ENCODE measurements at places on chromosomes 11 and 22.
A peak's percentile ranks its signal among the peaks of the same experiment; 100 is the strongest.

GRCh38 chr11:43928721-43929120 is 13.7 kb upstream of the C11orf96 start:
- DNase-seq: no peak

DNA sequence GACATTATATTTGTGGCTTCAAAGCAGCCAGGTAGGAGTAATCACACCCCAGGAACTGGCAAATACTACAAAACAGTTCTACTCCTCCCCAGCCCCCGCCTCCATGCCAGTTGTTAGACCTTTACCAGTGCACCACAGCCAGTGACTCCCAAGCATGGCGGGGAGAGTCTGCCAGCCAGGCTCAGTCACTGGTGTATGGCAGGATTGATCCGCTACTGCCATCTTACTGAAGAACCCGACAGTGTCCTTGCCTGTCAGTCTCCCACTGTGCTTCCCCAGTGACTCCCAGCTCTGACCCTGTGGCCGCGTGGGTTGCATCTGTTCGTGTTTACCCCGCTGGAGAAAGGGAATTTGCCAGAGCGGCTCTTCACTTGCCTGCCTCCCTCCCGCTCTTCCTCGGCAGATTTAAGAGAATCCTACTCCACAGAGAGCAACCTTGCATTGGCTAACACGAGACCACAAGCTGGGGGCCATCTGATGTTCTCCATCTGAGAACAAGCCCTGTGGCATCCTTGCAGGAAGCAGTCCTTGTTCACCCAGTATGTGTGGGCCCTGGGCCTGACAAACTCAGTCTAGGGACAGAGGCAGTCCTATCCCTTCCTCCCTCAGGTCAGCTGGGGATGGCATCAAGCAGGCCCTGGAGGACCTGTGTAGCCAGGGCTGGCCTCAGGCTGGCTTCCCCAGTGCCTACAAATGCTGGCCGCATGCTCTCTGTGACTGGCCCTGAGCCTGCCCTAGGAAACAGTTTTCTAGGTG is 33.1 kb downstream of the GNAZ start:
- DNase-seq: no peak

DNA sequence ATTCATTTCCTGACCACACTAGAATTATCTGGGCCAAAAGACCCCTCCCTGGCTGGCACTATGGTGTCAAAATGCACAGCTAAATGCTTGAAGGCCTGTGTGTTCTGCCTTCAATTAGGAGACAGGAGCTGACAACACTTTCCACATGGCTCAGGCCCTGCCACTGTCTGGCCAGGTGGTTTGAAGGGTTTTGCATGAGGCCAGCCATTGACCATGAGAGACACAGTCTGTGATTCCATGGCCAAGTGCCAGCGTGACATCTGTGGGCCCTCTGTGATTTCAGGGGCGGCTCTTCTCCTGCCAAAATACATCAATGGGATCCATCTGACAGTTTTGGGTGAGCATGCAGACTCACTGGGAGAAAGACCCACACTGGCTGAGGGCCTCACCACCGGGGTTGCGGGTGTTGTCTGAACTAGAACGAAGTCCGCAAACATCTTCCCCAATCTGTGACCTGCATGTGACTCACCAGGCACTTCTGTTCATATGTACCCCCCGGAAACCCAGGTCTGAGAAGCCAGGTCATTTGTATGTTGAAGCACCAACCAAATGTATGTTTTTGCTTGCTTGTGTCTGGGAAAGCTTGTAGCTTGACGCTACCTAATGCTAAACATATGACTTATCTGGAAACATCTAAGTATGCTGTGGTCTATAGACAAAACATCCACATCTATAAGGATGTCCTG is 20.7 kb upstream of the NAV2 start:
- DNase-seq: no peak

- peak; percentile 13 for DNase-seq
Measured at GRCh38 chr11:43518408-43519160, 159.9 kb downstream of the TTC17 start.

DNA sequence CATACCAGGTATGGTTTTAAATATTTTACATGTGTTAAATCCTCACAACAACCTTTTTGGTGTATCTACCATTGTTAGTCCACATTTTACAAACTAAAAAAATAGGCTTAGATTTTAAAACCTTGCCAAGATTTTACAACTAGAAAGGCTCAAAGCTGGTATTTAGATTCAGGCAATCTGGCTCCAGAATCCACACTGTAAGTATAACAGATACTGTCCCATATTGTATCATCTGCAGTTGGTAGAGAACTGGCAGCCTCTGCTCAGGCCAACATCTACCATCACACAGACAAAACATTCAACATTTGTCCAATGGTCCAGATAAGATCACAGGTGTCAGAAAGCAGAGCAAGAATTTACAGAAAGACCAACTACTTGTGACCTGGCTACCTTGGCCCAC is 30.9 kb downstream of the CSNK2A3 start:
- no peak for DNase-seq

DNA sequence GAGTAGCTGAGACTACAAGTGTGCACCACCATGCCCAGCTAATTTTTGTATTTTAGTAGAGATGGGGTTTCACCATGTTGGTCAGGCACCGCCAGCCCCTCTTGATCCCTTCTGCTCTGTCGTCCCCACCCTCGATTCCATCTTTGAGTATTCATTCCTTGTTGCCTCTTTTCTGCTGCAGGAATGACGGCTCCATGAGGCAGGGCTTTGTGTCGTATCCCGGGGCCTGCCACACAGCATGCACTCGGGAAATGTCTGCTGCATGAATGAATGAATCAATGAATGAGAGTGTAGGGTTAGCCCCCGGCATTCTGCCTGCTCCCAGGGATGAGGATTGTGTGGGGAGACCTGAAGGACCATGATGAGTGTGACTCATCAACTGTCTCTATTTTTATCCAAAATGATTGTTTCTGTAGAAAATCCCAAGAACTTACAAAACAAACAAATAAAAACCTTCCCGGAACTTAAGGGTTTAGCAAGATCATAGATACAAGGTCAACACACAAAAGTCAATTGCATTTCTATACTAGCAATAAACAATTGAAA is 54.6 kb upstream of the SLC22A12 start:
- DNase-seq: peak; percentile 87

DNA sequence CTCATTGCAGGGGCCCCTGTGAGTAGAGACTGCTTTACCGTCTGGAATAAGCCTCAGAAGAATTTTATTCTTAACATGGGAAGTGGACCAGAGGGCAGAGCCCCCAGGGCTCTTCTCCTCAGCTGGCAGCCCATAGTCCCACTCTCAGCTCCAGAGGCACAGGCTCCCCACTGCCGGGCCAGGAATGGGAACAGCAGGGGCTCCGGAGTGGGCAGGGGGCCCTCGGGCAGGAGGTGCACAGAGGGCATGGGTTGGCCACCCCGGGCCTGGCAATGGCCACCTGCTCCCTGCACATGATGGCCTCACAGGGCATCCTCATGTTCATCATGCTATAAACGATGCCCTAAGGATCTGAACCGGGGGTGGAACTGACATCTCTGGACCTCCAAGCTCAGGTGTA is 1469.7 kb downstream of the BRD1 start:
- DNase-seq: no peak

- peak; percentile 88 for DNase-seq
Measured at GRCh38 chr11:65314501-65315203, at the start of gene CDC42EP2. Gene CDC42EP2, plus strand, starts transcription at chr11:65314866. Its CDS starts 6,033 bp downstream, at chr11:65320899.

GRCh38 chr11:22878039-22878438 is 17.8 kb upstream of the CCDC179 start:
- no peak for DNase-seq

DNA sequence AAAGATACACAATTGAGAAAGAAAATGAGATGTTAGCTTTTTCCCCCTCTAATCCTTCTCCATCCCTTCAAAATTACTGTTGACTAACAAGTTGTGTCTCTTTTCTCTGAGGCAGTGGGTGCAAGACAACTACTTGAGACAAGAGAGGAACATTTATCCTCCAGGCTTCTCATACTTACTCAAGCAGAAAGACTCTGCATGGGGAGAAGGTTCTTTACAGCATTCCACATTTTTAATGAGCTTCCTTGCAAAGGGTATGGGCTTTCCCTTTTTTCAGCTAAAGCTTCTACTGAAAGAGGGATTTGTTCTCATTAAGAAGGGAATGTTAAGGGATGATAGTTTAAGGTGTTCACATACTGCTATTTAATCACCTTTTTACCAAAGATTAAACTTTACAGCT is 47.8 kb downstream of the PAX6 start:
- no peak for DNase-seq

DNA sequence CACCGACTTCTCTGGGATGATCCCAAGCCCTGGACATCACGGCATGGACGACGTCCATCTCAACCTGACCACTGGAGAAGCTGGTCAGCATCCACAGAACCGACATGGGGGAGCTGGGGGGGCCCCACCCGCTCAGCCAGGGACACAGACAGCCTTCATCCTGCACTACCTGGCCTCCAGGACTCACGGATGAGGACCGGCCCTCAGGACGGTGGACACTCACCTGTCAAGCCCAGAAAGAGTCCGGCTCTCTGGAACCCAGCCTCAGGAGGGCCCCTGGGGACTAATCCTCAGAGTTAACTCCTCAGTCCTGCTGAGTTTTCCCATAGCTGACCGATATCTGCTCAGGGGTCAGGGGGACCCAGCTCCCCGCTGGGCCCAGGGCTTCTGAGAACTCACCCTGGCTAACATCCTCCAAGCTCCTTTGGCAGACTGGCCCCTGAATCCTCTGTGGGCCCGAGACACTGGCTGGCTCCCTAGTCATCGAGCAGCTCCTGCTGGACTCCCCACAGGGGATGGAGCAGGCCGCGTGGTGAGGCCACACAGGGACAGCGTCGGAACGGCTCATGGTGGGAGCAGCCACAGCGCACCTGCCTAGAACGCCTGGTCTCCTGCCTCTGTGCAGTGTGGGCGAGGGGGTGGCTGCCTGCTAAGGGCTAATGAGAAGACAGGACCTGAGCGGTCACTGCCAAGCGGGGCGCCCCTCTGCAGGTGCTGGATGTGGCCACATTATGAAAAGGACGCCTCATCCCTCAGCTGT is 649.2 kb downstream of the BRD1 start:
- DNase-seq: no peak

GRCh38 chr11:111512296-111513239 is at the start of gene BTG4:
Gene BTG4, minus strand, starts transcription at chr11:111512386. Its CDS starts 13,610 bp downstream, at chr11:111498776.
- peak; percentile 42 for DNase-seq

Data from EH (cell line).